ENCODE measurements at places on chromosomes 5 and 9.
A peak's percentile ranks its signal among the peaks of the same experiment; 100 is the strongest.

GRCh38 chr5:177430140-177430951 lies 3.9 kb downstream of the GRK6 start:
- no peak for DNase-seq

GRCh38 chr5:177356746-177357145 lies 978 bp upstream of the RGS14 start:
- no peak for DNase-seq

DNA sequence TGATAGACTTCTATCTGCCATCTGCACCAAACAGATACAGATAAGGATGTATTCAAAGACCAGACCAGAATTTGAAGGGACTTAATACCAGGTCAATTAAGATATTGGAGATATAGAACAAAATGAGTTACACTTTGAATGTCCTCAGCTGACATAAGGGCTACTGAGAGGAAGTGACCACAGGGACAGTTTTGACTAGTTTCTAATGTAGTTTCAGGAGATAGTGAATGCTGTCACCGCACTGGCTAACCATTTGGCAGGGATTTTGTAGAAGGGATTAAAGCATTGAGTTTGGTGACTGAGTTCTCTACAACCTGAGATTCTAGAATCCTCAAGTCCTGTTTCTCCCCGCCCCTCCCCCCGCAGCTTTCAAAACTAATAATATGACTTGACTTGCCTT lies 22.7 kb downstream of the CCNH start:
- no peak for DNase-seq

DNA sequence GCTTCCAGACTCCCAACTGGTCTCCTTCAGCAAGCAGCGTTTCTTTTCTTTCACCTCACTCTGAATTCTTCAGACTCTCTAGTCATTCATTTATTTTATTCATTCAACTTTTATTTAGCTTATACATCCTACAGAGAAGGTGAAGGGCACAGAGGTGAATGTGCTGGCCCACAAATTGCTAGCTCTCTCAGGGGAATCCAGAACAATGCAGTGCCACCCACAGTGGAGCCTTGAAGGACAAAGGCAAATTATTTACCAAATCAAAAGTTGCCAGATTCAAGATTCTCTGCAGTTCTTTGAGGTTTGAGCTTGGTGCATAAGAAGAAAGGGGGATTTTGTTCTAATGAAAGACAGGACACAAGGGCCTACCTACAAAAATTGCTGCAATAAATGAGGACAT lies 29.7 kb downstream of the GRIA1 start:
- no peak for DNase-seq

- DNase-seq = no peak
These were observed 549.4 kb downstream of the LRRC70 start for GRCh38 chr5:63128018-63128417.

- no peak for DNase-seq
These were observed 1.6 kb downstream of the BSPRY start for GRCh38 chr9:113350937-113351336.

DNA sequence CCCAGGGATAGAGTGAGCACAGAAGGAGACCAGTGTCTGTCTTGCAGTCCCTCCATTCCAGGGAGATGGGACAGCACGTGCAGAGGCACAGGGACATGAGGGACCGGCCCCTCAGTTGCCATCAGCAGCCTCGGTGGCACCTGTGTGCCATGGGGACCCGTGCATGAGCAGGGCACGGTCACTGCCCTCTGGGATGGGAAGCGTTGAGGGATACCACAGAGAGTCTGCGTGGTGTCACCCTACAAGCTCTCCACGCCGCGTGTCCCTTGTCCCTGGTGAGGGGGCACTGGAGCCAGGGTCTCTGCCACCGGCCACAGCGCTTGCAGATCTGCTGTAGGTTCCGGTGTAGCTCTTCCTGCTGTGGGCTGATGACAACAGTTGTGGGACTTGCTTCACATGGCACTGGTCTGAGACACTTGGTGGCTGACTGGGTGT lies 108.1 kb downstream of the CACNA1B start:
- DNase-seq = no peak

DNA sequence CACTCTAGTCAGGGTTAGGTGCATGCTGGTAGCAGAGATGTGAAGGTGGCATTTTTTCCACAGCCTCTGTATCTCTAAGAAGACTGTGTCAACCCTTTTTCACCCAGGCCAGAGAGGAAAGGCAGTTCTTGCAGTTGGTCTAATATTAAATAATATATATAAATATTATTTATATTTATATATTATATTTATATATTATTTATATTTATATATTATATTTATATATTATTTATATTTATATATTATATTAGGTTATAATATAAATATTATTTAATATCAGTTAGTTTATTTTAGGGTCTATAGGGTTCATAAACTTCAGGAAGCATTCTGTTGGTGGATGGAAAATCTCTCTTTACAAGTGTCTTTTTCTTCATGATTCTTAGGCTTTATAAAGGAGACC lies 218.6 kb upstream of the DMRTA1 start:
- no peak for DNase-seq

- no peak for DNase-seq
These were observed 41.5 kb downstream of the SECISBP2 start for GRCh38 chr9:89359751-89360261.

DNA sequence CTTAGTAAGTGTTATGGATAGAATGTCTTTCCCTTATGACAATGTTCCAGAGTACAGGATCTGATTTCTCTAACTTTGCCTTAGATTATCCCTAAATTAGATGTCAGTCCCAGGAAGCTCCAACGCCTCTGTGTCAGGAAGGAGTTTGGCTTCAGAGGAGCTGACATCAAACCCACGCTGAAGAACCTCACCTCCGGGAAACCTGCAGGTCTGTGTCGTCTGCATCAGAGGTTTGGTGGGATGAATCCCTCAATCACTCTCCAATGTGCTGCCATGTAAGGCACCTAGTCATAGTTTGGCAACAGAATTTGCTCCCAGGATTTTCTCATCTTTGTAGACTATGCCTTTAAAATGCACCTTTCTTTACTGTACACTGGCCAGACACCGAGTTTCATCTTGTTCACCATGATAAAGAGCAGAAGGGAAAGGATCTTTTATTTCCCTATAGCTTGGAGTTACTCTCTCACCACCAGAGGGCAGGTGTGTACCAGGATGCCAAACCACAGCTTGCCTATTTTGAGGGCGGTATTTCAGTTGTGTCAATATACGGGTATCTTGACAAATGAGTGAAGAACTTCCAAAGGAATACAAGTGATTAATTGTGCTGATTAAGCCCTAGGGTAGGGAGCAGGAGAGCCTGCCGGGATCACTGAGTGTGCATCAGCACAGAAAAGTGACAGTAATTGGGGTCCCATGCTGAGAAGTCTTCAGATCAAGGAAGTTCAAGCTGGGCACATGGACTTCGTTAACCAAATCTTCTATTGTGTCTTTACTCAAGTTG lies 23.4 kb downstream of the MINAR2 start:
- DNase-seq = peak; percentile 57

- no peak for DNase-seq
These were observed 164.5 kb upstream of the PHYKPL start for GRCh38 chr5:178396796-178397720.

DNA sequence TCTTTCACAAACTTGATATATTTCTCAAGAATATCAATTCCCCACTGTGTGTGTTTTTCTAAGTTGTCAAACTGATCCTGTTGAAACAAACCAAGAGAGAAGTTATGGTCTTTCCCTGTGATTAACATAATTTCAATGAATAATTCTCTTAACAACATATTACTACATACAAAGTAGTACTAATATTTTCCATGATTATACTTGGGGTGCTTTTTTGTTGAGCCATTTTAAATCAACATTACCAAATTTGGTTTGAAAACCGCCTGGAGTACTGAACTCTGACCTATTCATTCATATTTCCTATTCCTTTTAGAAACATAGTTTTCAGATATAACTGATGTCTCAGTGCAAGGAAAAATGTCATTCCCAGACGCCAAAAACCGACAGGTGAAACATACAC lies 48.1 kb downstream of the FNBP1 start:
- no peak for DNase-seq

DNA sequence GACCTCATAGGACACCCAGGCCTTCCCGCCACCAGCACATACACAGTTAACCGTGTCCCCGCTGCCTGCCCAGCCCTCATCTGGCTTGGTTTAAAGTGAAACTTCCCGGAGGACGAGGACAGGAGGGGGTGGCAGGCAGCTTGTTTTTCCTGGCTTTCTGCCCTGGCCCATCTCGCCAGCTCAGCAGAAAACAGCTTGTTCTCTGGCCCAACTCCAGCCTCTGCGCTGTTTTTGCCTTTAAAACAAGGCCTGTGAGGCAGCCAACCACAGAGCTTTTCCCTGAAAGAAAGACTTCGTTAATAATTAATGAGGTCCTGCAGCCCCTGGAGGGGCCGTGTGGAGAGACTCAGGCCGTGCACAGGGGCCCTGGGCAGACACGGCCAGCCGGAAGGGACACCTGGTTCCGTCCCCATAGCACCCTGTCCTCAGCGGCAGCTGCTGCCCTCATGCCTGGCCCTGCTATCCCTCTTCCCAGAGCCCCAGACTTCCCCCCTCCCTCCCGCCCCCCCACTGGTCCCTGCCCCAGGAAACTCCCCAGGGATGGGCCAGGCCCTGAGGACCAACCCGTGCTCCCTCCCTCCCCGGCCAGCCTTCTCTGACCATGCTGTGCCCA lies 108.7 kb downstream of the RXRA start:
- DNase-seq = no peak

DNA sequence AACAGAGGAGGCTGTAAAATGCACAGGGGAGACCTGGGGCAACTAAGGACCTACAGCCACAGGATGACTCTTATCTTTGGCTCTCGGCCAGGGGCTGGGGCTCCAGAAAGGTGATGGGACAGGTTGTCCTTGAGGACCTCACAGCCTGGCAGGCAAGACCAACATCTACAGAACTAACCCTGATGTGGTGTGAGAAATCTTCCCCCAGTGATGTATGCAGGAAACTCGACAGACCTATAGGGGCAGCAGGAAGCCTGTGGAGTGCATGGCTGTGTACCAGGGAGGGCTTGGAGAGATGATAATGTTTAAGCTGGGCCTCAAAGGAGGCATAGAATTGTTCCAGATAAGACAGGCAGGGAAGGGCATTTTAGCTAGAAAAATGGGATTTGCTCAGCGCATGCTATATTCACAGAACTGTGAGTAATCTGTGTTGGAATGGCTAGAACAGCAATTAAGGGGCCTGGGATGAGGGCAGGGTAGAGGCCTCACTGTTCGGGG lies 68.5 kb upstream of the SLC25A51 start:
- no peak for DNase-seq

- no peak for DNase-seq
These were observed 43.9 kb downstream of the OSTF1 start for GRCh38 chr9:75132244-75132643.

GRCh38 chr5:39024005-39024404 lies 50.2 kb downstream of the RICTOR start:
- no peak for DNase-seq

DNA sequence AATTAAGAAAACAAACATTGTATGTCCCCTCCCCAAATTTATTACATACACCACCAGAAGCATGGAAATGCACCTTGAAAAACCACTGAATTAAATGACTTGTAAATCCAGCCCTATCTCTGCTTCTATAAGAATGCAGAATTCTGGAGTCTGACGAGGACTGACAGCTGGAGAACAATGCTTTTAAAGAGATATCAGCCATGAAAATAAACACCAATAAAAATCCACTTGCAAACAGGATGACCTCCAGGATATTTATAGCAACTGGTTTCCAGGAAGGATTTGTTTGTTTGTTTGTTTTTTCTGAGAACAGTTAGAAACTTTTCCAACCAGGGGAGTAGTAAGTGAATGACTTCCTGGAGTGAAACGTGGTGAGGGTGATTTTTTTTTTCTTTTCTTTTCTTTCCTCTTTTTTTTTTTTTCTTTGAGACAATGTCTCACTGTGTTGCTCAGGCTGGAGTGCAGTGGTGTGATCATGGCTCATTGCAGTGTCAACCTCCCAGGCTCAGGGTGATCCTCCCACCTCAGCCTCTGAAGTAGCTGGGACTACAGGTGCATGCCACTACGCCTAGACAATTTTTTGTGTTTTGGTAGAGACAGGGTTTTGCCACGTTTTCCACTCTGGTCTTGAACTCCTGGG lies 38.7 kb upstream of the SLC36A1 start:
- DNase-seq = no peak

GRCh38 chr9:130824643-130825350 lies 10.3 kb upstream of the ABL1 start:
- DNase-seq = peak; percentile 75

- no peak for DNase-seq
These were observed 1.0 kb upstream of the KLF9 start for GRCh38 chr9:70415476-70415875.

- no peak for DNase-seq
These were observed 232.3 kb downstream of the IRX2 start for GRCh38 chr5:2519153-2519552.

GRCh38 chr5:55892479-55892878 lies 41.3 kb downstream of the IL31RA start:
- DNase-seq = no peak

GRCh38 chr9:134338394-134339182 lies 12.3 kb downstream of the RXRA start:
- no peak for DNase-seq

DNA sequence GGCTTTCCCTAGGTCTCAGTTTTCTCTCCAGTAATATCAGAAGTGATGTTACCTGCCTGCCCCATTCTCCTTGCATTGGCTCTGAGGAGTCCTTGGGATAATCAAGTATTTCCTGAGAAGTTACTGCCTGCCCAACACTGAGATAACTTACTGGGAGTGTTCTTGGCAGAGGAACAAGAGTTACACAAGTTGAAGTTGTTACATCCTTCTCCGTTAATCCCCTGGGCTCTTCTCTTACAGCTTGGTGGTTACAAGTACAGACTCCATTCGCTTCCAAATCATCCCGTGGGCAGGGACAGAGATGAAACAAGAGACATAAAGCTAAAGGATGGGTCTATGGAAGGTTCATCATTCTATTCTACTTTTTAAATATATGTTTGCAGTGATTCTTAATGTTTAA lies 74.1 kb upstream of the SAP30L start:
- no peak for DNase-seq

GRCh38 chr5:16975950-16976624 lies 40.0 kb upstream of the MYO10 start:
- DNase-seq = no peak

DNA sequence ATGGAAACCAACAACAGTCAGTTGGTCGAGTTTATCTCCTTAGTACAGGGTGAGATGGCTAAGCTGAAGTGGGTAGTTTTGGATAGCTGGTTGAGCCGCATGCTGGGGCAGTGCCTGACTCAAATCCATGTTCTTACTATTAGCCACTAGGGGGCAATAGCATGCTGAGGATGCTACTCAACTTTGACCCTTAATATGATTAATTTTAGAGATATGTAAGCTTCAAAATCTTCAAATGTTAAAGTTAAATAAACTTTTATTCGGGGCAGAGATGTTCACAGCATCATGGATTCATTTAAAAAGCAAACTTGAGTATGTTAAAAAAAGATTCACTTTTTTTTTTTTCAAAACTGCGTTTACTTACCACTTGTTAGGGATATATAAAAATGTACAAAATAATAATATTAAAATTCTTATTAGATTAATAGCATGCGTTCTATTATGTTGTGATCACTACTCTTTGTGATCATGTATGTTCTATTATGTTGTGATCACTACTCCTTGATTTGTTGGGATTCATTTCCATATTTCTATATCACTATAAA lies 57.0 kb downstream of the C9orf153 start:
- DNase-seq = peak; percentile 6

- DNase-seq = no peak
These were observed 61.4 kb upstream of the GLRX start for GRCh38 chr5:95884017-95884325.
